ENCODE measurements at places on chromosomes 2 and 18. TPM values are rescaled to one million over a fixed set of nuclear protein-coding genes. Genes with fewer than 3 reads are reported as not detected.

DNA sequence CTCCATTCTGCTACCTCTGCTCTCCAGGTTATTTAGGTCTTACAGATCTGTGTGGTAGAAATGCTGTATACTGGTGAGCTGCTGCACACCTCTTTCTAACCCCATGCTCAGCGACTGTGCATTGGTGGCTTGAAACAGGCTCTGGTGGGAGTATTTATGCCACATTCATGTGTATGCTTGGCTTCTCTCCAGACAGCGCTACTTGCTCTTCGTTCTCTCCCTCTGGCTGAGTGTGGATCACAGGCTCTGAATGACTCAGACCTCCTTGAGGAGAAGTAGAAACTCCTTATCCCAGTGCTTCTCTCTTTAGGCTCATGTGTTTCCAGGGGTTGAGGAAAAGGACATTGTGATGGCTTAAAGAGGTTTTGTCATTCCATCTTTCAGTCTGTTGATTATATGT is 54.9 kb downstream of the FHOD3 start:
- H3K27ac ChIP-seq, result no peak overlapping the region
- H3K4me1 ChIP-seq, result no peaks in the 10 kb centered on the region
- no peak overlapping the region for H3K4me3 ChIP-seq

- no peak overlapping the region for H3K4me3 ChIP-seq
- no peaks in the 10 kb centered on the region for H3K27me3 ChIP-seq
- peaks cover 13% of the 10 kb centered on the region for H3K4me1 ChIP-seq
- H3K27ac ChIP-seq, result no peak overlapping the region
These were observed 117.8 kb upstream of the SMAD2 start for GRCh38 chr18:48048251-48048650.

DNA sequence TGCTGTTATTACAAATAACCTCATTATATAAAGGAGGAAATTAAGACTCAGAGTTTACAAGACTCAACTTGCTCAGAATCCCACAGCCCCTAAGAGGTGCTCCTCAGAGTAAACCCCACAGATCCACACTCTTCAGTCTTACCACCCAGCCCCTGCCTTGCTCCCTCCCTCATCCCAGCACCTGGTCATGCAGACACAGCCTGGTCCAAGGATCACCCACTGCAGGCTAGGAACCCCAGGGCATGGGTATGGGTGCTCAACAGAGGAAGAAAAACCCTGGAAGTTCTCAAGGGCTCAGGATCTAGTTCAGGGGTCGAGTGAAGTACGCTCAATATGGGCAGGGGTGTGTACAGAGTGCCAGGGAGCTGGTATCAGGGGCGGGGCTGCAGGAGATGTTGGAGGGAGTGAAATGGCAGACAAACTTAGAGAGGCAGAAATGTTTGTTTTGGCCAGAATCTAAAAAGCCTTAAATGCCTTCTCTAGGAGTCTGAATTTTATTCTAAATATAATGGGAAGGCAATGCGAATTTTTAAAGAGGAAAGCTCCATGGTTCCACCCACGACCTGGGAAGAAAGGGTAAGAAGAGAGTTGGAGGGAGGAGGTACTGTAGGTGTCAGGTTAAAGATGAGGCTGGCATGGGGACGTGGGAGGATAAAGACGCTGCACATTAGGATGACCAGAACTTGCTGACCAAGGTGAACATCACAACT is 79.1 kb upstream of the MGAT4A start:
- no peak for DNase-seq
- H3K27ac ChIP-seq, result no peak overlapping the region
- no peaks in the 10 kb centered on the region for H3K27me3 ChIP-seq
- H3K4me1 ChIP-seq, result peaks cover 10% of the 10 kb centered on the region
- no peaks in the 10 kb centered on the region for H3K36me3 ChIP-seq
- H3K4me3 ChIP-seq, result no peak overlapping the region

GRCh38 chr2:156322686-156323231 is 9.8 kb downstream of the NR4A2 start:
- H3K27me3 ChIP-seq, result peaks cover 91% of the 10 kb centered on the region
- H3K4me1 ChIP-seq, result peaks cover 31% of the 10 kb centered on the region
- H3K4me3 ChIP-seq, result no peak overlapping the region
- H3K27ac ChIP-seq, result no peak overlapping the region

DNA sequence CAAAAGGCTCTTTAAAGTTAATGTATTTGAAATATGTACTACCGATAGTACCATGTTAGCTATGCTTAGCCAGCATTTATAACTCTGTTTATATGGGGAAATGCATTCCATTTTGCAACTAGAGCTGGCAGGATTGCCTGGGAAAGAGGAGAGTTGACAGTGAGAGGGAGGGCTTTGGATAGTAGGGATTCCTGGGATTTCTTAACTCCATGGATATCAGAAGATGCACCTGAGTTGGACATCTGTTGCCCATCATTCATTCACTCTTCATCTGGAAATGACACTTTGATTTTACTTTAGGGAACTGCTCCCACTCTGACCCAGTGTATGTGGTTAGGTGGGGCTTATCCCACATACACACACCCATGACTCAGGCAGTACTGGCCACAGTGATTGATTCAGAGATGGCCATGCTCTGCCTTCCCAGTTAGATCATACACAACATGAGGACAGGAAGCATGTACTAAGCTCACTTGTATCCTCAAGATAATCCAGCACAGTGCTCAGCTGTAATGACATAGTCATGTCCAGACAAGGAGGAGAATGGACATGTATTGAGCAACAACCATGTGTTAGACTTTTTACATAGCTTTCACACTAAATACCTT is 248.8 kb downstream of the MREG start:
- no peak overlapping the region for H3K4me3 ChIP-seq
- no peaks in the 10 kb centered on the region for H3K36me3 ChIP-seq
- H3K27me3 ChIP-seq, result no peaks in the 10 kb centered on the region
- no peak overlapping the region for H3K27ac ChIP-seq
- H3K4me1 ChIP-seq, result peaks cover 29% of the 10 kb centered on the region

- no peak for DNase-seq
- H3K27ac ChIP-seq, result no peak overlapping the region
- no peak overlapping the region for H3K4me3 ChIP-seq
- no peaks in the 10 kb centered on the region for H3K36me3 ChIP-seq
These were observed 108.8 kb upstream of the DLX2 start for GRCh38 chr2:172211512-172211911.

- no peak for DNase-seq
- H3K4me1 ChIP-seq, result peaks cover 6% of the 10 kb centered on the region
- H3K36me3 ChIP-seq, result no peaks in the 10 kb centered on the region
These were observed 42.1 kb downstream of the TMEM37 start for GRCh38 chr2:119473621-119474370.

DNA sequence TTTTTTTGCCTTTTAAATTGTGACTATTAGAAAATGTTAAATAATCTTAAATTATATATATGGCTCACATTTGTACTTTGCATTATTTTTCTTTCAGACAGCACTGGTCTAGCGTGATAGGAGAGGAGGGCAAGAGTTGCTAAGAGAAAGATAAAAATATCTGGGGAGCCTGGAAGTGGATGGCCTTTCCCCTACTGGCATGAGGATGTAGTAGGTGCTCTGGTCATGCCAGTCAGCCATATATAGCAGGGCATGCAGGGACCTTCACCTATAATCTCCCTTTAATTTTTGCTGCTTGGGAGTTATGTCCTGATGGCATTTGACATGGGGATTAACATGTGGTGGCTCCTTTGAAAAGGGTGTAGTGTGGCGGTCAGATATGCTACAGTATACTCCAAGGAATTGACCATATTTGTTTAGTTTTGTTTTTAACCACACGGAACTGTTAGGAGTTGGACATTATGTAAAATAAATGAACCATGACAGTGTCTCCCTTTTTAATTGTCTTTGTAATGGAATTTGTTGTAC is 144.7 kb downstream of the BABAM2 start:
- H3K27ac ChIP-seq, result no peak overlapping the region
- DNase-seq, result no peak
- no peaks in the 10 kb centered on the region for H3K27me3 ChIP-seq
- no peak overlapping the region for H3K4me3 ChIP-seq
- H3K36me3 ChIP-seq, result no peaks in the 10 kb centered on the region

DNA sequence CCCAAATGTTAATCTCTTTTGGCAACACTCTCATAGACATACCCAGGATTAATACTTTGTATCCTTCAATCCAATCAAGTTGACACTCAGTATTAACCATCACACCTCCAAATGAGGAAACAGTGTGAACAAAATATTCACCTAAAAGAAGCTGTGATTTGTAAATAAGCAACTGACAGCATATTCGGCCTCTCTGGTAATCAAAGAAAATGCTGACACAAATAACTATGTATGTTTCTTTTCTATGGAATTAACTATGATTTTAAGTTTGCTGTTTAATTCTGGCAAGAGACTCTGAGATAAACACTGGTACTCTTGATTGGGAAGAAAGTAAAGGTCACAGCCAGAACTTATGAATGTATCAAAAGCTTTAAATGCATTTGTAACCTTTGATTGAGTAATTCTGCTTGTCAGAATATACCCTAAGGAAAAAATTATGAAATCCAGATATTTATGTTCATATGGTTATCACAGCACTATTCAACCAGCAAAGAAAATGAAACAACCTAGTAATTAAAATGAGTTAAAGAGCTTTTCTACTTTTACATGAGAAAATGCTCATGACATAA is 3.6 kb upstream of the GYPC start:
- no peak for DNase-seq
- H3K27ac ChIP-seq, result no peak overlapping the region
- no peaks in the 10 kb centered on the region for H3K27me3 ChIP-seq

- no peak for DNase-seq
- no peaks in the 10 kb centered on the region for H3K27me3 ChIP-seq
- H3K36me3 ChIP-seq, result no peaks in the 10 kb centered on the region
- H3K27ac ChIP-seq, result no peak overlapping the region
- H3K4me1 ChIP-seq, result no peaks in the 10 kb centered on the region
- no peak overlapping the region for H3K4me3 ChIP-seq
These were observed 329.6 kb upstream of the MAP2 start for GRCh38 chr2:209094221-209094620.

Gene CD207
- 0.86 TPM for total RNA-seq

Gene SLC1A4
- 7.5 TPM for total RNA-seq

Gene MCEE
- total RNA-seq, result 18.1 TPM

Gene FOXD4L1
- total RNA-seq, result not detected

Gene IGFBP2
- total RNA-seq, result 75.9 TPM

Gene KIF5C
- total RNA-seq, result 0.77 TPM

Gene ACVR1C
- total RNA-seq, result 1.9 TPM

Data from lung (tissue), 17 donors.